T-helper 17 cell (primary cell): ENCODE measurements at places on chromosomes 12 and 14. TPM values are rescaled to one million over a fixed set of nuclear protein-coding genes. Genes with fewer than 3 reads are reported as not detected.

Gene NANOG
- not detected for total RNA-seq

Gene TEX52
- total RNA-seq: not detected

Gene KRT2
- total RNA-seq: not detected

Gene B4GALNT3
- 1.6 TPM for total RNA-seq

Gene FGF23
- total RNA-seq: not detected

Gene KRT74
- total RNA-seq: not detected

Gene MANSC1
- total RNA-seq: not detected

Gene ITFG2
- total RNA-seq: 63.1 TPM

Gene RFLNA
- total RNA-seq: not detected

Gene RTRAF
- total RNA-seq: 135 TPM

Gene PUS7L
- total RNA-seq: 10.7 TPM

Gene IPO4
- total RNA-seq: 47.3 TPM

Gene PRB2
- not detected for total RNA-seq

Gene GNG2
- 208 TPM for total RNA-seq

Gene KLRB1
- 182 TPM for total RNA-seq

Gene CCDC177
- total RNA-seq: not detected

Gene PTGER2
- total RNA-seq: 40.5 TPM

Gene COCH
- not detected for total RNA-seq

Gene RASAL1
- total RNA-seq: 0.15 TPM

Gene MIPOL1
- 0.32 TPM for total RNA-seq

Gene TSPAN11
- not detected for total RNA-seq

Gene MEG3
- not detected for total RNA-seq

Gene DPF3
- total RNA-seq: 0.13 TPM

Gene NABP2
- 19.4 TPM for total RNA-seq

Gene LALBA
- not detected for total RNA-seq

Gene SH2B3
- total RNA-seq: 38.7 TPM

Gene NPFF
- total RNA-seq: not detected

Gene TMBIM4
- 44.4 TPM for total RNA-seq

Gene MYF5
- not detected for total RNA-seq

Gene TGM1
- 4.3 TPM for total RNA-seq

Gene EFCAB11
- 1.1 TPM for total RNA-seq

Gene GARIN6
- not detected for total RNA-seq

Gene OLR1
- total RNA-seq: not detected

Gene PRORP
- total RNA-seq: 42.5 TPM

Gene ASCL1
- not detected for total RNA-seq

Gene SOAT2
- 0.83 TPM for total RNA-seq

Gene RPL36AL
- 250 TPM for total RNA-seq

Gene JPH4
- total RNA-seq: not detected

Gene ZNF605
- 4.5 TPM for total RNA-seq

Gene LRIG3
- total RNA-seq: not detected

Gene TAS2R20
- 1.1 TPM for total RNA-seq

Gene MYF6
- not detected for total RNA-seq

Gene GALNT9
- total RNA-seq: not detected

Gene C14orf132
- 2.8 TPM for total RNA-seq

Gene COL2A1
- not detected for total RNA-seq

Gene DGKA
- total RNA-seq: 870 TPM

Gene IL31
- total RNA-seq: not detected

Gene ARHGDIB
- 895 TPM for total RNA-seq
